ENCODE measurements at places on chromosomes 2 and 18.

DNA sequence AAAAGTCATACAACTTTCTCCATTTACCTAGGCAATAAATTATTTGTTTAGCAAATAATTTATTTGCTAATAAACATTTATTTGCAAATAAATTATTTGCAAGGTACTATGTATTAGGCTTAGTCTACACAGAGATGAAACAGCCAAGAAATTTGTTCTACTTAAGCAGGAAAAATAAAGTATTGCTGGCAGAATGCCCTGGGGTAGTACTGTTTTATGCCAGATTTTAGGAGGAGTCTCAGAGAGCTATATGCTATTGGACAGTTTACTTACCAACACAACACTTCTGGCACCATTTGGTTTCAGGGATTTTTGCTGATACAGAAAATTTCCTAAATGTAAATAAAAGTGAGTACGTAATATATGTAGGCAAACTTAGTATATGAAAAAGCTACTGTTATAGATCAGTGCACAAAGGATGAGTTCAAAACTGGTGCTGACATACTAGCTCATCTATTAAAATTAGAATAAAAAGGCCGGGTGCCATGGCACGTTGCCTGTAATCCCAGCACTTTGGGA, 23.2 kb upstream of the CDKL4 start:
- DNase-seq = no peak

GRCh38 chr2:48717846-48718245, 37.7 kb downstream of the LHCGR start:
- no peak for DNase-seq

DNA sequence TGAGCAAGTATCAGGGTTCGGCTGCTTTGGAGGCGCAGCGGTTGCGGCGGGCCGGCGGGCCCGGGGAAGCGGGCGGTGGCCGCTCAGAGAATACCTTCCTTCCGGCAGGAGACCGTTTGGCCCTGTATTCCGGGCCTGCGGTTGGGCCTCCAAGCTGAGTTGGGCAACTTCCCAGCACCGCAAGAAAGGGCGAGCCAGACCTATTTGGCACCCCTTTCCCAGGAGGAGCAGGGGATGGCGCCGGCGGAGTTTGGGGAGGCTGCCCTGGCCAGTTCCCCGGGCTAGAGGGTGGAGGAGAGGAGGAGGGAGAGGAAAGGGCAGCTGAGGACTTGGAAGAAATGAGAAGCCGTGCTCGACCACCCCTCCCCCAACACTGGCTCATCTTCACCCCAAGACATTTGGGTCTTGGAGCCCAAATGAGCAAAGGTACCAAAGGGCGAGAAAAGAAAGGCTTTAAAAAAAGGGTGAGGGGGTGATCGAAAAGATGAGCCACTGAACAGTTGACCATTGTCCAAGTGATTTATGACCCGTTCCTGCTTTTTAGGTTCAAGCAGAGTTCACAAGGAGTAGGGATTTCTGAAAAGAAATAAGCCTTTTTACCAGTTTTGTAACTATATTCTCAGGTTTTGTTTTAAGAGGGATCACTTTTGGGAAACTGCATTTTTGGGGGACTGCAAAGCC, 8.4 kb downstream of the HOXD3 start:
- DNase-seq = no peak

DNA sequence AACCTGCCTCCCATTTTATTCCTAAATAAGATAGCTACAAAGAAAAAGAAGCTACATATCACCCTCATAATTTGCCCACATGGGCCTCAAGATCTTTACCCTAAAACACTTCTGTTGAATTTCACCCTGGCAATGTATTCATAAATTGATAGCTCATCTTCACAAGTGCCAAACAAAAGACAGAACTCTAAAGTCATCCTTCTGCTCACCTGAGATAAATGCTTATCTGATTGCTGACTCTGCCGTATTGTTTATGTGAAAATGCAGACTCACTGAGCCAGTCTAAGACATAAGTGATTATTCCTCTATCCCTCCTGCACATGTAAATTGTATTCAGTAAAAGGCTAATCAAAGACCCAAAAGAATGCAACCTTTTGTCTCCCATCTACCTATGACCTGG, 2.0 kb downstream of the RDH14 start:
- DNase-seq = no peak

GRCh38 chr2:130797493-130798435, 39.0 kb upstream of the ARHGEF4 start:
- DNase-seq = peak; percentile 74

GRCh38 chr2:62641410-62641843, 64.1 kb upstream of the EHBP1 start:
- no peak for DNase-seq

DNA sequence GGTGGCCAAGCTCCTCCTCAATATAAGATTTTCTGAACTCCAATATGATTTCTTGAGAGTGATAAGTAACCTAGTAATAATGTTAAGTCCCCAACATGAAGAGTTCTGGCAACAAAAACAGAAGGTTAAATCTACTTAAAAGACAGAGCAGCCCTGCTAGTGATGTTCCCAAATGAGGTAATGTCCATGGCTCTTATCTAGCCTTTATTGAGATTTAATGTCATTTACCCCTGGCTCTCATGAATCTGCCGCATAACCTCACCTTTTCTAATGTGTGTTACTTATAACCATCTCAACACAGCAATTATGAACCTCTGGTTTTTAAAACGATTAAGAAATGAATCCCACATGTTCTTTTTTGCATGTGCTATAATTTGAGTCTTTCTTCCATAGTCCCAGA, 167.5 kb upstream of the ZFP36L2 start:
- DNase-seq = no peak

DNA sequence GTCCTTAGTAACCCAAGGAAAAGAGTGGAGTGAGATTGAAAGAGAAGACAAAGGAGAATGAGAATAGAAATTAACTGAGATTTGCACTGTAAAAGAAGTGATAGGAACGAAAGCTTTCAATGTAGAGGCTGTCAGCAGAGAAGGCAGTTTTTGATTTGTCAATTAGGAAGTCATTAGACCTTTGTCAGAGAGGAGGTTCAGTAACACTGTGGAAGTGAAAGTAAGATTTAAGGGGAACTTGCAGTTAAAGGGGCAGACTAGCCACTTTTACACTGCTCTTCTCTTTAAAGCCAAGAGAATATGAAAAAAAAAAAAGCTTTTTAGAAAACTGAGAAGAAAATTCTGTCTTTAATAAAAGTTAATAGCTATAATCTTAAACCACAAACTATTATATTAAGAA, 11.5 kb upstream of the KYNU start:
- no peak for DNase-seq

DNA sequence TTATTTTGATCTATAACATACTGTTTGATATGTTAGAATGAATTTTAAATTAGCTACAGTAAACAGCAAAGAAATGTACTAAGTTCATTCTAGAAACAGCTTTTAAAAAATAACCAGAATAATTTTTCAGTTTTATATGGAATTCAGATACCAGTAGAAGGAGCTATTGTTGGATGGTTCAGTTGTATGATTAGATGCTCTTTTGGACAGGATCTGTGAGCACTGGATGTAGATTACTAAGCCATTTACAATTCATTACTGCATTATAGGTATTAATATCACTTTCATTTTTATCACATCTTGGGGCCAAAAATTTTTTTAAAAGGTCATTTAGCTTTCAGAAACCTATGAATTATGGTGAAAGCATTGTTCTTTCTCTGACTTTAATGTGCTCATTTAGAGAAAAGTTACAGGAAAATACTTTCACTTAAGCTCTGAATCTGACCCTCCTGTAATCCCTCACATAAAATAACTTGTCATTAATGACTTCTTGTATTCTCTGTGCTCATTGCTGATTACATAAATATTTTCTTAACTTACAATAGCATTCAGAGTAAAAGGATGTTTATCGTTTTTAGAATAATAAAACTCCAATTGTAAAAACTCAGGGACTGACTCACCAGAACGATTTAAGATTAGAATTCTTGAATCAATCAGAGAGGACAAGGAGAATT, 750.2 kb downstream of the SLC4A3 start:
- DNase-seq = no peak

- no peak for DNase-seq
Observed at GRCh38 chr2:54566896-54567295, 110.8 kb downstream of the SPTBN1 start.

DNA sequence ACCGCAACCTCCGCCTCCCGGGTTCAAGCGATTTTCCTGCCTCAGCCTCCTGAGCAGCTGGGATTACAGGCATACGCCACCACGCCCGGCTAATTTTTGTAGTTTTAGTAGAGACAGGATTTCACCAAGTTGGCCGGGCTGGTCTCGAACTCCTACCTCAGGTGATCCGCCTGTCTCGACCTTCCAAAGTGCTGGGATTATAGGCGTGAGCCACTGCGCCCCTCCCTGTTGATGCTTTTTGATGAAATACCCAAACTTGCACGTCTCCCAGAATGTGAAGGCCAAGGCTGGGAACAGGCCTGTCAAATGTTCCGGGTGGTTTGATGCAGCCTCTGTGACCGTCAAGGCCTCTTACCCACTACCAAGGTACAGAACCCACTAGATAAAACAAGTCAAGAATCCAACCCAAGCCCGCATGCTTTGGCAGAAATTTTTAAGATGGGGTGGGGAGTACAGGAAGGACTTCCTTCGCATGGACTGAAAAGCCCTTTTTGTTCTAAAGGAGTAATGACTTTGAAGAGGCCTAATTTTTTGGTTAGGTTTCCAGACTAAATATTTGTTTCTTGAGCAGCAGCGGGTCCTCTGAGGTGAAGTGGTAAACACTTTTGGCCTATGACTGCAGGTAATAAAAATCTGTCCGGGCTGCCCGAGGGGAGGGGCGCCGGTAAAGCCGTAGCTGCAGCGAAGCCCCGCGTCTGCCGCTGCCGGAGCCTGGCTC, 3.7 kb upstream of the EVX2 start:
- DNase-seq = no peak

DNA sequence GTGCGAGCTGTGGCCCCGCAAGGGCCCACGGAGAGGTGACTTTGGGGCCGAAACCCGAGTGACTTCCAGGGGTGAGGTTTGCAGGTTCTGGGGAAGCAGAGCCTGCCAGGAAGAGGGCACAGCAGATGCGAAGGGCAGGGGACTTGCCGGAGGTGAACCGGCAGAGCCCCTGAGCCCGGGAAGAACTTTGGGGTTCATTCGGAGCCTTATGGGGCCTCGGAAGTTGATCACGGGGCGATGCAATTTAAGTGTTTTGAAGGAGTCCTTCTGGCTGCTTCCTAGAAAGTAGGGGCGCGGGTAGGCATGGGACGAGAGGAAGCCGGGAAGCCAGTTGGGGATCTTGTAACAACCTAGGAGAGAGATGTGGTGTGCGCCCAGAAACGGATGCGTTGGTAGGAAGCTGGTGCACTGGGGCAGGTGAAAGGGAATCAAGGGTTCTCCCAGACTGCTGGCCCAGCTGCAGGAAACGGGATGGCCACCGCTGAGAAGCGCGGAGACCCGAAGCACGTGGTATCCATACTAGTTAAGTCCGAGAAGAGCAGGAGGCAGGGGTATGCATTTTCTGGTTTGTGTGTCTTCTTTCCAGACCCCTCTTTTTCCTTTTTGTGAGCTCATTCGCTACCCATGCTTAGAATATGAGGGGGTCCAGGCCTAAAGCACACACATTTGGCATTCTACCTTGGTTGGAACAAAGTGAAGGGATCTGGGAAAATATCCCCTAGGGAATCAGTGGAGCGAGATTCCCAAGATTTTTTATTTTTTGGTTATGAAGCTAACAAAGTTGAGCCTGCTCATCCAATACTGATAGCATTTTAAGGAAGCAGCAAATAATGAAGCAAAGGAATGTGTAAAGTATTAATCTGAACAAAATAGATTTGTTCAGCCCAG, 758 bp downstream of the SCLY start:
- no peak for DNase-seq

GRCh38 chr2:166892397-166892796, 4.1 kb downstream of the XIRP2 start:
- DNase-seq = no peak

DNA sequence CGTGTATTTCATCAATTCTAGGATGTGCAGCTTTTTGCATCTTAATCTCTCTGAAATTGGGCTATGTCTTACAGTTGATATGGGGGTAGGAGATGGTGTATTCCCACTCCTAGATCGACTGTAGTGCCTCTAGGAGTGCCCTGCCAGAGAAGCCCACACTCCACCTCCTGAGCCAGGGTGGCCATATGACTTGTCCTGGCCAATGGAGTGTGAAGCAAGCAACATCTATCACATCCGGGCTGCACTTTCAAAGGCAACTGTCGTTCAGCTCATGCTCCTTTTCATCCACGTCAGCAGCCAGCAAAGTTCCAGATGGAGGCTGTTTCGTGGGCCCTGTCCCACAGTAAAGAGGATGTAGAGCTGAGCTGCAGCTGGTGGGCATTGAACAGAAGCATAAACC, 149.4 kb upstream of the SLC1A4 start:
- DNase-seq = no peak

GRCh38 chr2:127525691-127526131, 578 bp downstream of the IWS1 start:
- DNase-seq = no peak
